EL (cell line): ENCODE measurements at places on chromosomes 6 and 20.
A peak's percentile ranks its signal among the peaks of the same experiment; 100 is the strongest.

GRCh38 chr20:44979090-44979621 lies 12.8 kb downstream of the STK4 start:
- peak; percentile 42 for DNase-seq

DNA sequence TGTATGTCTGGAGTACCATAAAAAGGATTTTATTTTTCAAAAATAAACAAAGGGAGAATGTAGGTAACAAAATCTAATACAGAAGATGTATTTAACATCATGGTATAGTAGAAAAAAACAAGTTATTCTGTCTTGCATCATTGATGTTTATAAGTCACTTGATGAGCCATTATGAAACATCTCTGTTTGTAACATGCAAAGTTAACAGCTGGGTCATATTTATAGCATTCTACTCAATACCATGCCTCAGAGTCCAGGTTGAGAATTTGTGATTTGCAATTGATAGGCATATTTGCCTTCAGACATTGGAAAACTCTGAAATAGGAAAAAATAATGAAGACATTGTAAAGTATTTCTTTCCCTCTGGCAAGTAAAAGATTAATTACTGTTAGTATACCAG lies 52.3 kb upstream of the IL20RA start:
- DNase-seq = no peak

DNA sequence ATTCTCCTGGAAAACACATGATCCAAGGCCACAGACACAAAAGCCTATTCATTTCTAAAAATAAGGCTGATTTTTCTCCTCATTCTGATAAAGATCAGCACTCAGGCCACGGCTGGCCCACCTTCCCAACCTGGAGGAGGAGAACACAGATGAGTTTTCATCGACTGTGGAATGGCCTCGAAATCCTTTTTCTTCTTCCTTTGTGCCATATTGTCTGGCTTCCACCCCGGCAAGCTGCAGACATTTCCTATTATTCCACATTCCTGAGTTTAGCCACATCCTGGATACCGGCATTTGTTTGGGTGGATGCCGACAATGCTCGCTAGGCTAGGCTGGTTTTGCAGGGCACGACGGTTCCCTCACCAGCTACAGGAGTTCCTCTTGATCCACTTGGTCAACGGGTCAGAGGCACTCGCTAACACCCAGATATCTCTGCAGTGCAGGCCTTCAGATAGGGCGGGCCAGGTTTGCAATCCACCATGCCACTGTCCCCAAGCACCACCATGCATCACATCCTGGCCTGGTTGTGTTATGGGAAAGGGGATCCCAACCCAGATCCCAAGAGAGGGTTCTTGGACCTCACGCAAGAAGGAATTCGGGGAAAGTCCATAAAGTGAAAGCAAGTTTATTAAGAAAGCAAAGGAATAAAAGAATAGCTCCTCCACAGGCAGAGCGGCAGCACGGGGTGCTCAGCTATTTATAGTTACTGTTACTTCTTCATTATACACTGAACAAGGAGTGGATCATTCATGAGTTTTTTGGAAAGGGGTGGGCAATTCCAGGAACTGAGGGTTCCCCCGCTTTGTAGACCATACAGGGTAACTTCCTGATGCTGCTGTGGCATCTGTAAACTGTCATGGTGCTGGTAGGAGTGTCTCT lies 4.2 kb upstream of the CTSZ start:
- DNase-seq = peak; percentile 91

GRCh38 chr6:107460083-107460631 lies 793 bp upstream of the PDSS2 start:
- DNase-seq = no peak

DNA sequence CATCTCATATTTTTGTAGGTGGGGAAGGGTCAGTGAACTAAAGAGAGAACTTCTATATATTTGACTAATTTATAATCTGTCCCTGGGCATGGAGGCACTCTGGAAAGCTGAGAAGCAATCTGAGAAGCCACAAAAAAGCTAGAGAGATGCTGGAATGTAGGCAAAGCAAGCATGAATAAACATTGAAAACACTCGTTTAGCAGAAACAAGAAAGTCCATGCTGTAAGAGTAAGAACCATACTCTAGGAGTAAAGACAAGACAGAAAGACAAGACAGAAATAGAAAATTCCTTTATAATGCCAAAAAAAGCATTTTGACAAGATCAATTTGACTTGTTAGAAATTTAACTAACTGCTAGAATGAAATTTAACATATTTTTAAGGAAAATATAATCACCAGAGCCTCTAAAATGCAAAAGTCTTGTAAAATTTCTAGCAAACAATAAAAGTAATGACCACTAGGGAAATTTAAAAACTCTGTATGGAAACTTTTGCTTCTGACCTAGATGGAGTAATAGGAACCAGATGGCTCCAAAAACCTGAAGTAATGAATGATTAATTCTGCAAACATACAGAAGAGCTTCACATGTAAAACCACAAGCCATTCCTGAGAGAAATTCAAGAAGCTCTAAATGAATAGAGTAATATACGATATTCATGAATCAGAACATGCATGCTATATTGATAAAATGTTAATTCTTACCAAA lies 625.7 kb upstream of the PTCHD4 start:
- DNase-seq = peak; percentile 79

DNA sequence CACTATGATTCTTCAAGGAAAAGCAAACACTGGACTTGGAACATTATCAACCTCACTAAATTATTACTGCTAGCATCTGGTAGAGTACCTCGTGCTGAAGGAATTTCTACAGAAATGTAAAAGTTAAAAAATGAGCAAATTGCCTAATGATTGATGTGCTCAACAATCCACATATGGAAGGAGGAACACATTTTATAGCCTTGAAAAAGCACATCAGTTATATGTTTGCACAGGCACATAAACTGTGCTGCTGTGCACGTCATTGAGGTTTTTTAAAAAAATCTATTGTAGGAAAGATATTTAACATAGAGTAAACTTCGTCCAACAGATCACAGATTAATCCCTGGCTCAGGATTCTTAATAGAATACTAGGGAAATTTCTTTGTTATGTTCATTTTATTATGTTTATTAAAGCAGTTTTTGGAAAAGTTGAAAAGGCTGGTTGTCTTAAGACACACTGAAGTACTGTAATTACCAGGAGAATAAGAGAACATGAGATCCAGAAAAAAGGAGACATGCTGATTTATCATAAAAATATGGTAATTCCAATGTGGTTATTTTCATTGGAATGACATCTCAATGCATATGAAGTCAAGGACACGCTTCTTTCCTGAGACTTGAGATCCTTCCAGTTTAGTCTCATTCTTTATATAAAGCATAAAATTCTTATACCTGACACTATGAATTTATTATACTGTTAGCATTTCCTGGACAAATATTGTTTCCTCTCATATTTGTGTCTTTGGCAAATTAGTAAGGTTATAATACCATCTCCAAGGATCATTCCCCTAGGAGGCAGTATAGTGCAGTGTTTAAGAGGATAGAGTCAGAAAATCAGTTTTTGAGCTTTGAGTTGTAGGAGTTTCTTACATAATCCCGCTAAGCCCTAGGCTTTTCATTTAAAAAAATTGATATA lies 511.1 kb downstream of the TENT5A start:
- peak; percentile 35 for DNase-seq
